Mucosa of descending colon (tissue), 3 donors: ENCODE measurements at places on chromosomes 3 and 15. TPM values are rescaled to one million over a fixed set of nuclear protein-coding genes. Genes with fewer than 3 reads are reported as not detected.
A peak's percentile ranks its signal among the peaks of the same experiment; 100 is the strongest.

GRCh38 chr15:64037116-64037515, 9.2 kb downstream of the DAPK2 start:
- DNase-seq, result no peak

DNA sequence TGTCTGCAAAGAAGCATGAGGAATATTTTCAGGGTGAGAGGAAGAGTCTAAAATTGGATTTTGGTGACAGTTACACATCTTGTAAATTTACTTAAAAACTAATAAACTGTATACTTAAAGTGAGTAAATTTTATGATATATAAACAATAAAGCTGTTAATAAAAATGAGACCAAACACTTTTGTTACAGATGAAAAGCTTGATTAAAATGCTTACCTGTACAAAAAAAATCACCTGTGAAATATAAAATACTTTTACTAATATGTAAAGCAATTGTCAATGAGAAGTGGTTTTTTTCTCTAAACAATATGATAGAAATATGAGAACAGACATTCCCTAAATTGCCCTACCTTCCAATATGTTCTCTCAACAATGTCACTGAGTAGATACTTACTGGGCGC, 27.2 kb upstream of the CPB1 start:
- DNase-seq, result no peak

GRCh38 chr15:31254431-31255175, 72.0 kb upstream of the KLF13 start:
- DNase-seq, result peak; percentile 47

STRIT1 gene
- total RNA-seq, result not detected

PDZRN3 gene
- total RNA-seq, result 17.9 TPM

IL16 gene
- 8.4 TPM for total RNA-seq

- DNase-seq, result no peak
Observed at GRCh38 chr3:89114841-89115223, 7.4 kb downstream of the EPHA3 start.

DNA sequence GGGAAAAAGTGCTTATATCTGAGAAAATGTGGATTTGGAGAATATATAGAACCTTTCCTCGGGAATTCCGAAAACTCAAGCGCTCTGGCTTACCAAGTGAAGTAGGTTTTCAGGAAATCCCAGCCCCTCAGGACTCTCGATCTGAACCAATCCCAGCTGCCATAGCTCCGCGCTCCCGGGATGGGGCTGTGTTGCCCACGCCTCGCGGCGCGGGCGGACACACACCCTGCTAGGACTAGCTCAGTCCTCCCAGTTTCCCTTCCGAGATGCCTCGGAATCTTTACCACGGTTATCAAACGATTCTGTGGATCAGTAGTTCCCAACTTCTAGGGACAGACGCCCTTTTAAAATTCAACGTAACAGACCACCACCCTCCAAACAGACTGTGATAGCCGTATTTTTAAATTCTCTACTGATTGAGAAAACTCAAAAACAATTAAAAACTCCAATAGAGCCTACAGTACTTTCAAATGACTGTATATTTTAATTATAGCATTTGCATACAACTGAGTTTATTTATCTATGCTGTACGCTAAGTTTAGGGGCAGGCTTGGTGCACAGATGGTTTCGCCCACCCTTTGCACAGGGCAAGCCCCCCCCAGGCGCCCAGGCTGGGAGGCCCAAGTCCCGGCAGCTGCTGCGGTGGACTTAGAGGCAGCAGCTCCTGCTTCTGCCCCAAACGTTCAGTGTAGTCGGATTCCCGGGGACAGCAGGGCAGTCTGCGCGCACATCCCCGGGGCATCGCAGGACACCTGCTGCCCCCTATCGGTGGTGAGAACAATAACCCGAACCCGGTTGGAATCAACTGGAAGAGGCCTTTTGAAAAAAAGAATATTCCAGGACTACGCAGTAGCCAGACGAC, 52.3 kb downstream of the CCDC54 start:
- DNase-seq, result peak; percentile 66

GOLGA6B gene
- total RNA-seq, result not detected

DNA sequence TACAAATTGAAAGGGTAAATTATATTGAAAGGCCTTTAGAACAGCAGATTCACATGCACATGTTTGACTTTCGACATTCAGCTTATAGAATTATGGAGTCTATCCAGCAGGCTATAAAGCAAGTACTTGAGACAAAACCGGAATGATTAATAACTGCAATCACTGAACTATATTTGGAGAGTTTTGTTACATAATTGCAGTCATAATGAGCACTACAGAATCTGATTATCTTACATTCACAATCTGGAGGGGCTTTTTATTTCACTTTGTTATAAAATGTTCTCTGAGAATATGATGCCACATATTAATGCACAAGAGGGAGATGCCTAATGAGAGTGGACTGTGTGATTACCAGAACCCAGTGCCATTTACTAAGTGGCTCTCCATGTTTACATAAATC, 64.3 kb downstream of the NSUN3 start:
- no peak for DNase-seq

MFAP1 gene
- 20.9 TPM for total RNA-seq

DNA sequence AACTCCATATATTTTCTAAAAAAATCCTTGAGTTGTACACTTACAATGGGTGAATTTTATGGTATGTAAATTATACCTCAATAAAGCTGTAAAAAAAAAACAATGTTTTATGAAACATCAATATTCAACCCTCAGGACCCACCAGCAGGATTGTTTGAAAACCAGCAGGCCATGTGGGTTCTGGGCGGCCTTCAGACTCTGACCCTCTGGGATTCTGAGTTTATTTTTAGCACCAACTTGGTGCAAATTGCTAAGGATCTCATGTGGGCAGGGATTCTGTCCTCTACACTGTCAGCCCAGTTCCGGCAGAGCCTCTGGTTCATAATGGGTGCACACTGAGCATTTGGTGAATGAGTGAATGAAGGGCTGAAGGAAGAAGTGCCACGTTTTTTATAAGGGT, 24.2 kb upstream of the TSEN2 start:
- peak; percentile 74 for DNase-seq

DNA sequence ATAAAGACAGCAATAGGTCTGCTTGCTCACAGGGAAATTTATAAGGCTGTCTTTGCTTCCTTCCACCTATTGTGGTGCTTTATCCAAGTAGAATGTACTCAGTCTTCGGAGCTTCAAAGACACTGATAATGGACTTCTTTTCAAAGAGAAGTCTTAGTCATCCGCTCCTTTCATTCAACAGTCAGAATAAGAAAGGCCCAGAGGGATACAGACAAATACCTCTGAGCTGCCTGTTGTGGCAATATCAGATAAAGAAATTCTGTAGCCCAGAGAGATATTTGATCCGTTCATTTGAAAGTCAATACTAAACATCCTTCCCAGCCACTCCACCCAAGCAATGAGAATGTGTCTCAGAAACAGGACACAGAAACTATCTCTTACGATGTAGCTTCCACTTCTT, 110.0 kb downstream of the FHIT start:
- no peak for DNase-seq

SATB1 gene
- 49.7 TPM for total RNA-seq

GABRG3 gene
- 0.03 TPM for total RNA-seq

DNA sequence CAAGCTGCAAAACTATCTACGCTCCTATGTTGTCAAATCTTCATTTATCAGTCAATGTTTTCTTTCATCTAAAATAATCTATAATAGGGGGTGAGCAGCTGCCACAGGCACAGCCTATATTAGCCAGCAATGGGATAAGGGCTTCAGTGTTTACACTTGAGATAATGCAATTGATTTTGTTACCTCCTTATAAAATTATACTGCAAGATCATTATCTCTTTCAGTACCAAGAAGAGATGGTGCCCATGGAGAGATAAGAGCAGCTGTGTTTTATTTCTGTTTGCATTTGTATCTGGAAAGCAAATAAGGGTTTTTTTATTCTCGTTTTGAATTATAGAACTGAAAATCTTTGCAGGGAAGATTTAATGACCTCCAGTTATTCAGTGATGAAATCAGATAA, 68.9 kb downstream of the PLD1 start:
- DNase-seq, result no peak

- DNase-seq, result no peak
Observed at GRCh38 chr3:18252578-18252977, 172.6 kb downstream of the SATB1 start.

DNA sequence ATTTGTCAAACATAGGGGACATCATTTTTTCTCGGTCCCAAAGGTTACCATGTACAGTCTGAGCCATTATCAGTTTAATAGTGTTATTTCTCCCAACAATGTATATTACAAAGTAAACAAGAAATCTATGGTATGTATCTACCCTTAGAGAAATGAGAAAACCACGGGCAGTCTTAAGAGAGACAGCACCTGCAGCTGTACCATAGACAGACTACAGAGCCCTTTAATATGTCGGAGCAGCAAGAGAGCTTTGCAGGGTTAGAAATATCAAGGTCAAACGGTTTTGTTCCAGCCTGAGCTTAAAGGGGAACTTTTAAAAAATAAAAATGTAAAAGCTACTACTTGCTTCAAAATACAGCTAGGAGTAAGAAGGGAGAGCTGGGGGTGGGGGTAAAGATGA, 53.2 kb downstream of the SH3BP5 start:
- no peak for DNase-seq

- DNase-seq, result no peak
Observed at GRCh38 chr3:66428733-66429132, 72.1 kb downstream of the LRIG1 start.

DNA sequence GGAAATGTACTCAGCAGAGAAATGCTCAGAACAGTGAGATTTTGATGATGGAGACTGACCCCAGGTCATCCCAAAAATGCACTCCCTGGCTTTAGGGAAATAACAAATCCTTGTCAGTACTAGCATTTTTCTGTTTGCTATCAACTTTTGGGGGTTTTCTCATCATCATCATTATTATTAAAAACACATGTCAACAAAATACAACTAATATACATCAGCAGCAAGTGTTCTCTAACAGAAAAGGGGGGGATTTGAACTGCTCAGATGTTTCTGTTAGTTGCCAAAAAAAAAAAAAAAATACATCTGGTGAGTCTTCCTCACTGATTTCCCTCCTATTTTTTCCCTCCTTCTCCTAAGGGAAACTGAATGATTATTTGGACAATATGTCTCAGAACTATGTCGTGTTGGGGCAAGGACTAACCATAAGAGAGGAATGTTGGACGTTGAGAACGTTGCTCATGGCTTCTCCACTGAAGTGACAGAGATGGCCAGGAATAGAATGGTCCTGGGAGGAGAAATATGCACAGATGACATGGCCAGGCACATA, 230.0 kb upstream of the MCTP2 start:
- no peak for DNase-seq

TMEM45A gene
- total RNA-seq, result 11.4 TPM

- DNase-seq, result no peak
Observed at GRCh38 chr3:193974671-193975535, 161.0 kb upstream of the HES1 start.

TASOR gene
- 43.0 TPM for total RNA-seq

DNA sequence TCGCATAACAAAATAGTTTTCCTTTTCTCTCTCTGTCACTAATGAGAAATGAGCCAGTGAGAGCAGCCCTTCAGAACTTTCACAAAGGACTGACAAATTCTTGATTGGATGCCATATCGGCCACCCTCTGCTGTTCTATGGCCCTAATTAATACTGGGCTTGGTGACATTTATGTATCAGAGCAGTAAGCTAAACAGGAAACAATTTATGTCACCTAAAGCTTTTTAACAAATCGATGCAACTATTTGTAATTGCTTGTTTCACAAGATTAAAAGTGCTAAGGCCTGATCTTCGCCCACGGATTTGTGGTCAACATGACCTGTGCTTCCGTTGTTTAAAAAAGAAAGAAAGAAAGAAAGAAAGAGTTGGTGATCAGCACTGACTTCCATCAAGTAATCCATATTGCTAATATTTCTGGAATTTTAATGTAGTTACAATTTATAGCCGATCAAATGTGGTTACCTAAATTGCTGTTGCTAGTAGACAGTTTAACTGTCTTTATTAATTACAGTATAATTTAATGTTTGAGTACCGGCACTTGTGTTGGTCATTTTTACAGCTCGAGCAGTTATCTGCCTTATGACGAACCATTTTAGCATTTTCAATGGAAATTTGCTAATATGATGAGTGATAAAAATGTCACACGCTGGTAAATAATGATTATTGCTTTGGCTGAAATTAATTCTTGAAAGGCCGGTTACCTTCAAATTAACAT, 631.3 kb downstream of the FOXP1 start:
- no peak for DNase-seq

DNA sequence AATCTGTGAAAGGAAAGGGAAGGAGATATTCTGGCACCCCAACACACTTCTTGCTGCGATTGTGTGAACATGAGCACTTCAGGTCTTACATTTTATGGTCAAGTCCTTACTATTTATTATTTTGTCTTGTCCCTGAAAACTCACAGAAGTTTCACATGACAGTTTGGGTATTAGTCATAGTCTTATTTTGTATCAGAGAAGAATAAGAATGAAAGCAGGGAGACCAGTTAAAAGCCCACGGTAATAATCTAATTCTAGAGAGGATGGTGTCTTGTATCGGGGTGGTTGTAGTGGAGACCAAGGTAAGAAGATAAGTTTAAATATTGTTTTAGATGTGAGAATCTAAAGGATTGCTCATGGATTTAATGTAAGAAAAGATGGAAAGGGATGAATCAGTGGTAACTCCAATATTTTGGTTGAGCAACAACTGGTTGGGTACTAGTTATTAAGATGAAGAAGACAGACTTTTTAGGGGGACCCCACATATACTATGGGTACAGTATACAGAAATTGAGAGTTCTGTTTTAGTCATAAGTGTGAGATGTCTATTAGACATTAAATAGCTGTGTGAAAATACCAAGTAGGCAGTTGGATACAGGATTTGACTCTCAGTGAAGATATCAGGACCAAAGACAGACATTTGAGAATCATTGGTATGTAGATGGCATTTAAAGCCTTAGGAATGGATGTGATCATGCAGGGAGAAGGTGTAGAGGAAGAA, 227.6 kb downstream of the MFSD1 start:
- no peak for DNase-seq

LRRC31 gene
- 63.8 TPM for total RNA-seq

- peak; percentile 16 for DNase-seq
Observed at GRCh38 chr3:141877911-141878310, 1.5 kb downstream of the ATP1B3 start.

DNA sequence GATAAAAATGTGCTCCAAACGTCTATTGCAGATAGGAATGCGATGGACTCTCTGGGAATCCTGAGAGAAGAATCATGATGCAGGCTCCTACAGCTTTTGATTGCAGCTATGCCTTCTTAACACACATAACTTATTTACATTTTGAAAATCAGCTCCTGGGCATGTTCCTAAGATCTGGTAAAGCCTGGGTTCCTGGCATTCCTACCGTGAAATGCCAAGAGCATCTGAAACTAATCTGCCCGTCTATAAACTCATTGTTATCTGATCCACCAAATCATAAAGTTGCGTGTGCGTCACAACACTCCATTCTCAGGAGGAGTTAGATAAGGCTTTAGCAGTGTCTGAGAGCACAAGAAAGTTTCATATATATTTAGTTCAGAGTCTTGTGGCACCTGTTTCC, 79.0 kb upstream of the VGLL3 start:
- no peak for DNase-seq

POLR2H gene
- 126 TPM for total RNA-seq

- no peak for DNase-seq
Observed at GRCh38 chr3:139838269-139838957, 96.6 kb upstream of the CLSTN2 start.
